ENCODE measurements at places on chromosomes 12 and 14. TPM values are rescaled to one million over a fixed set of nuclear protein-coding genes. Genes with fewer than 3 reads are reported as not detected.

The SLC39A5 gene
- total RNA-seq = not detected

The TNS2 gene
- total RNA-seq = 11.7 TPM

The UBR7 gene
- 30.1 TPM for total RNA-seq

The INHBC gene
- not detected for total RNA-seq

The MYF5 gene
- not detected for total RNA-seq

The CFAP251 gene
- 1.1 TPM for total RNA-seq

The C14orf93 gene
- 3.8 TPM for total RNA-seq

The NRL gene
- total RNA-seq = 1.0 TPM

The MYO1H gene
- total RNA-seq = not detected

The POTEG gene
- total RNA-seq = not detected

The PLEKHD1 gene
- 0.02 TPM for total RNA-seq

The GLT8D2 gene
- not detected for total RNA-seq

The POMT2 gene
- 30.1 TPM for total RNA-seq

The EPYC gene
- not detected for total RNA-seq

The GLIPR1L1 gene
- not detected for total RNA-seq

The B4GALNT3 gene
- 1.0 TPM for total RNA-seq

The PPP1R36 gene
- 0.57 TPM for total RNA-seq

The ENDOU gene
- not detected for total RNA-seq

The TEAD4 gene
- 50.8 TPM for total RNA-seq

The PLD4 gene
- total RNA-seq = 0.17 TPM

The GALNT6 gene
- total RNA-seq = 4.3 TPM

The TMPO gene
- total RNA-seq = 108 TPM

The BCL2L2 gene
- total RNA-seq = 19.7 TPM

The HNF1A gene
- 5.9 TPM for total RNA-seq

The PTHLH gene
- 41.8 TPM for total RNA-seq

The ABCD2 gene
- total RNA-seq = not detected

The NRIP2 gene
- not detected for total RNA-seq

The OTUB2 gene
- total RNA-seq = 4.2 TPM

The ANKS1B gene
- total RNA-seq = 0.49 TPM

The FAM181A gene
- total RNA-seq = not detected

The KLHDC1 gene
- total RNA-seq = 0.25 TPM

Measured in A549 treated with DMSO at 1 μM for 4 hours (cell line).